ENCODE measurements at places on chromosomes 6 and 20. TPM values are rescaled to one million over a fixed set of nuclear protein-coding genes. Genes with fewer than 3 reads are reported as not detected.

Gene BMP5
- not detected for total RNA-seq

Gene NFATC2
- total RNA-seq: 65.0 TPM

- peaks cover 4% of the 10 kb centered on the region for H3K4me1 ChIP-seq
- no peak overlapping the region for H3K27ac ChIP-seq
- H3K4me3 ChIP-seq: no peak overlapping the region
- H3K27me3 ChIP-seq: peaks cover 27% of the 10 kb centered on the region
Observed at GRCh38 chr6:2740581-2740980, 10.1 kb downstream of the MYLK4 start.

GRCh38 chr20:53352727-53353440 is 240.8 kb downstream of the ZNF217 start:
- H3K4me1 ChIP-seq: peaks cover 2% of the 10 kb centered on the region
- no peak for DNase-seq
- peaks cover 16% of the 10 kb centered on the region for H3K36me3 ChIP-seq
- H3K4me3 ChIP-seq: no peak overlapping the region
- H3K27me3 ChIP-seq: no peaks in the 10 kb centered on the region
- H3K27ac ChIP-seq: no peak overlapping the region

Data from activated CD4-positive, alpha-beta T cell treated with anti-CD3 and anti-CD28 coated beads, Interleukin-2, amount 10 ng/mL, durations not matched to agents 24 days and 14 days (primary cell).